ENCODE measurements at places on chromosomes 4 and X.
A peak's percentile ranks its signal among the peaks of the same experiment; 100 is the strongest.

GRCh38 chr4:73518340-73518739 lies 36.8 kb downstream of the AFM start:
- DNase-seq: no peak

DNA sequence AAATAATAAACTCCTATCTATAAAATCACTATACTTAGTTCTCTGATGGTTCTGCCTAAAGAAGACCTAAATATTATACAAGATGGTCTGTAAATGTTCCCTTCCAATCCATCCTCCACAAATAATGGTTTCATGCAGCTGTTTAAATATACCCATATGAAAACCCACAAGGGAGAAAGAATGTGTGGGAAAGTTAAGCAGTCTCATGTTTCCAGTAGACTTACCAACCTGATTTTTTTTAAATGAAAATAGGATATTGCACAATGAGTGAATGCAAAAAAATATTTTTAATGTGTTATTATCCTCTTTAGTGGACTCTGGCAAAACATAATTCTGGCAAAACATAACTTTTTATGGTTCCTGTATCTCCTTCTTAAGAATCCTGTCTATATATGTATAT lies 23.3 kb downstream of the CAMK2D start:
- DNase-seq: no peak

DNA sequence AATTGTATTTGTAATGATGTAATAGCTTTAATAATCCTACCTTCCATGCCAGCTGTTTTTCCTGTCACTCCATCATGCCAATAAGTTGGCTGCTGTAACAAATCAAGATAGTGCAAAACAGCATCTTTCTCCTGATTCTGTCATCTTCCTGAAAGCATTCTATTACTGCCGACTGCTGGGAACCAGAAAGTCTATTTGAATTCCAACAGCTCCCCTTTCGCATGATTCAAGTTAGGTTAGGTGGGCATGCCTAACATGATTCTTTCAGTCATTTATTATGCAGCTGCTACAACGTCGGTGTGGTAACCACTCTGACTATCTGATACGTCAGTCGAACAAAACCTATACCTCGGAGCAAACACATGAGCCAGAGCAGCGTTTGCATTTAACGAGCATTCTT lies 127.9 kb upstream of the DMD start:
- DNase-seq: no peak

GRCh38 chr4:21827575-21827974 lies 121.0 kb downstream of the KCNIP4 start:
- no peak for DNase-seq

DNA sequence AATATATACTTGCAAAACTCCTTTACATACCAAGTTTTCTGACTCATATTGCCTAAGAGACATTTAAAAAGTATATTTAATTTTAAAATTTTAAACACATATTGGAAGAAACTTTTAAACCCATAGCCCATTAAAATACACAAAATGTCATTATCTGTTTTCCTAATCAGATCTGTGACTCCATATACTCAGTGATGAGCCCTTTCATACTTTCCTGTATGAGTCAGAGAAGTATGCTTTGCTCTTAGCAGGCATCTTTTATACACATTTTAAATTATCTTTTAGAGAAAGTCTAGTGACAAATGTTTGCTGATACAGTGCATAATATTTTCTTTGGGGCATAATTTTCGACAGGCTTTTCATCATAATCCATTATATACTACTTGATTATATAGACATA lies 26.4 kb downstream of the SPIN3 start:
- DNase-seq: no peak

DNA sequence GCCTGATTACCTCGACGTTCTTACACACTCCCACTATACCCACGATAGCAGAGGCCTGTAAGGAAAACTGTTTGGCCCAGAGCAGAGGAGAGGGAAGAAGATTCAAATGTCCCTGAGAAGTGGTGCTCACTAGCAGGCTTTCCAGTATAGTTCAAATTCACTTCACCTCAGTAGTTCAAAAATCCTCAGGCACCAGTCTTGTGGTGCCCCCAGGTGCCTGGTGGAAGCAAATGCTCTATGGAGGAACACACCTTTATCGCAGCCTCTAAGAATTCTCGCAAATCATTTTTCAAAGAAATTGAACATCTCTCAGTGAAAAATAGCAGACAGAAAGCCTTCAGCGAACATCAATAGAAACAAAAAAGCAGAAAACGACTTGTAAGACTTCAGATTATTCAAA lies 12.2 kb upstream of the MTMR1 start:
- DNase-seq: no peak

- DNase-seq: no peak
These were observed 35.1 kb upstream of the TAPT1 start for GRCh38 chr4:16261313-16261878.

- no peak for DNase-seq
These were observed 92.7 kb upstream of the PGRMC2 start for GRCh38 chr4:128380306-128380705.

DNA sequence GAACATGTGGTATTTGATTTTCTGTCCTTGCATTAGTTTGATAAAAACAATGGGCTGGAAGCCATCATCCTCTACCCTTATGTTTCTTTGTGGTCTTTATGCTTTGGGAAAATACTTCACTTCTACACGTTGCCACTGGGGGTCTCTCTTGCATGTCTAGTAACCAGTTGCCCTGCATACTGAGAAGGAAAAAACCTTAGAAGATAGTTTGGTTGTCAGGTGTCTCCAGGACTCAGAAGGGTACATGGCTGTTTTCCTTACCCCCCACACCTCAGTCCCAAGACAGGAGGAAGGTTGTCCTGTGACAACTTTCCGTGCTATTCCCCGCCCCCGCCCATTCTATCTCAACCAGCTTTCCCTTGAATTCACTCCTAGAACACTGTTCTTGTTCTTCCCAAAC lies 62.1 kb upstream of the LANCL3 start:
- no peak for DNase-seq

- no peak for DNase-seq
These were observed 57.7 kb upstream of the ATXN3L start for GRCh38 chrX:13377550-13377934.

DNA sequence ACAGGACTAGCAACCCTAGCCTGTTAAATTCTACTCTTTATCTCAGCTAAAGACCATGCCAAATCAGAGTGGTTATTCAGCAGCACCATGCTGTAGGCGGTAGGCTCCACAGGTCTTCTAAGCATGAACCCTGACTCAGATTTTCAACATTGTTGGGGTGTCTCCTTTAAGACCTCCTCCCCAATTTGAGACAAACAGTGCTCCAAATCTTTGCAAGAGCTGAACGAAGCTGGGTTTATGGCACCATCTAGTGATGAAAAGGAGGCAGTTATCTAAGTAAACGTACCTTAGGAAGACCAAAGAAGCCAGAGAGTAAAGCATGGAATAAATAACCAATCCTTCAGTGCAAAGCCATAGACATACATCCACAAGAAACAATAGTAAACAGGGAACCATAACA lies 334.5 kb upstream of the SLC7A11 start:
- no peak for DNase-seq

GRCh38 chr4:147355847-147356246 lies 125.0 kb upstream of the EDNRA start:
- DNase-seq: no peak

- no peak for DNase-seq
These were observed 348.7 kb downstream of the BMPR1B start for GRCh38 chr4:95106408-95106928.

DNA sequence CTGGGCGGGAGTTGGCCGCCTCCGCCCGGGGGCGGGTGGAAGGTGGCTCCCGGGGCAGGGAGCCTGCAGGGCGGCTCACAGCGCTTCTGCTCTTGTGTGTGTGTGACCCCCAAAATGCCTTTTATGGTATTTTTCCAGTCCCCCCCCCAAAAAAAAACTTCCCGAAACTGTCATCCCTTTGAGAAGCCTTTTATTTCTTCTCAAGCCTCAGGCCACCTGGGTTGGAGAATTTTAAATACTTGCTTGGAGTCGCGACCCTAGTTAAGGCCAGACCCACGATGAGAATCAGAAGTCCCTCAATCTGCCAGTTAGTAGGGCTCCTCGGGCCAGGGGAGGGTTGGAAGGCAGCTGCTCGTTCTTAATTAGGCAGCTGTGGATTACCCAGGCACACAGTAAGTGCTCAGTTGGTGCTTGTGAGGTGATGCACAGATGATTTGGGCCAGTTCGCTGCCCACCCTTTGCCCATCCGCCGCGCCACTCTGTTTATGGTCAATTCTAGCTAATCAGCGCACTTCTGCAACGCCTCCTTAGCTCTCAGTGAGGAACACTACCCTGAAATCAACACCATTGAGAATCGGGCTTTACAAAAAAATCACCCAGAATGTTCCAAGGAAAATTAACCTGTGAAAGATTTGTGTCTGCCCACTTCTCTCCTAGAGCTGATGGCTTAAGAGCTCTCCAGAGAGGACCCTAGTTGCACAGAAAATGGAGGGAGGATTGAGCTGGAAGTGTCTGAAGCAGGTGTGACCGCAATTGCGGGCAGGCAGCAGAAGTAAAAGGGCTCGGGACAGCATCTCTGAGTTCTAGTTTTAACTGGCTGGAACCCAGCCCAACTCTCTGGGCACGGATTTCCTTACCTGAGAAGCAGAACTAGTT lies 648 bp upstream of the SCD5 start:
- DNase-seq: no peak

DNA sequence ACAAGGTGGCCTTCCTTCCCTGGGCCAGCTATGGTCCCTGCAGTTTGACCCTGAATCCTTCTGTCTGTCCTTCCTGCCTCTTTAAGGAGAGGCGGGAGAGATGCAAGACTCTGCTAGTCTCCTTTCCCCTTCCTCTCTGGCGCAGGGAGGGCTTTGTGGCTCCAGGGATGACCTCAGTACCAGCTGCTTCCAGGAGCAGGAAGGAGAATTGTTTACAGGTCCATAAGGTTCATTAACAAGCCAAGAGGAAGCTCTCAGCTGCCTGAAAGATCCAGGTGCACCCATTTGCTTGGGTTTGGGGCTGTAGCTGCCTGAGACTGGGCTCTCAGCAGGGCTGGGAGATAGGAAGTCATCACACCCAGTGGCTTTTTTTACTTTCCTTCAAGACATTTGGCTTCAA lies 4.0 kb upstream of the FATE1 start:
- peak; percentile 57 for DNase-seq

DNA sequence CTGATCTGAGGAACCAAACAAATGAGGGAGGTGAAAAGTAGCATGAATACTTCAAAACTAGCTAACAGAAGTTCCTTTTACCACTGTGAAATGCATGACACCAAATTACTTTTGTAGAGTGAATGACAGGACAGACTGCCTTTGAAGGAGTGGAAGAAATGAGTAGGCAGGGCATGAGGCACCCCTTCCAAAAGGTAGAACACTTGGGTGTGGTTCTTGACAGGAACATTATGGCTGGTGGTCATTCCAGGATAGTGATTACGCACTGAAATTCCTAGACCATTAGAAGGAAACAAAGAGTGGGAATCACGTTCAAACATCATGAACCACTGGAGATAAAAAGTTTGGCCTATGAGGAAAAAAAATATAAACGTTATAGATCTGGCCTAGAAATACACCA lies 4.9 kb downstream of the HUWE1 start:
- DNase-seq: no peak

GRCh38 chr4:3388471-3389232 lies 53.1 kb upstream of the HGFAC start:
- DNase-seq: no peak

DNA sequence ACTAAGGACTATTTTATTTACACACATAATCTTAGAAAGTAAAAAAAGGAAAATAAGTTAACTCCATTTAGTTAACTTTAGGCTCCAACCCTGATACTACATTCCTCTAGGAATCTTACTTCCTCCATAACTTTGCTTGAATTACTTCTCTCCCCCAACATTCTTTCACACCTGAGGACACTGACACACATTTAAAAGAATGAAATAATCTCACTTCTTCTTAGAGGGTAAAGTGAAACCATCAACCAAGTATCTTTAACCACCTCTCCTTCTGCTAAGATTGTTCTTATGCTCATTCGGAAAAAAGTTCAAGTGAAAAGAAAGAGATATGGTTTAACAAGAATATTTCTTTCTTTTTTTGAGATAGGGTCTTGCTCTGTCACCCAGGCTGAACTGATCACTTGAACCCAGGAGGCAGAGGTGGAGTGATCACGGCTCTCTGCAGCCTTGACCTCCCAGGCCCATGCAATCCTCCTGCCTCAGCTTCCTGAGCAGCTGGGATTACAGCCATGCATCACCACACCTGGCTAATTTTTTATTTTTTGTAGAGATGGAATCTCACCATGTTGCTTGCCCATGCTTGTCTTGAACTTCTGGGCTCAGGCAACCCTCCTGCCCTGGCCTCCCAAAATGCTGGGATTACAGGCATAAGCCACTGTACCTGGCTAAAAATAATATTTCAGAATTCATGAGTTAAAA lies 28.5 kb downstream of the SLC25A4 start:
- no peak for DNase-seq

DNA sequence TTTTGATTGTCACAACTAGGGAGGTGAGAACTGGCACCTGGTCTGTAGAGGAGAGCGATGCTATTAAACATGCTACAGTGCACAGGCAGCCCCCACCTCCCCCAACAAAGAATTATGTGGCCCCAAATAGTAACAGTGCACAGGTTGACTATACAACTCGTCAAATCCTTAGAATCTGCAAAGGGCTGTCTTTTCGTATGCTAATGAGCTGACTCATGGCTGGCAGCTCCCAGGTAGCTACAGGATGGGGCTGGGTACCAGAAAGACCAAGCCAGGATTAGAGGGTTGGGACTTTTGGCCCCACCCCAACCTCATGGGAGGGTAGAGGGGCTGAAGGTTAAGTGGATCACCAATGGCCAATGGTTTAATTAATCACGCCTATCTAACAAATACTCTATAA lies 104.7 kb upstream of the SORBS2 start:
- DNase-seq: no peak

DNA sequence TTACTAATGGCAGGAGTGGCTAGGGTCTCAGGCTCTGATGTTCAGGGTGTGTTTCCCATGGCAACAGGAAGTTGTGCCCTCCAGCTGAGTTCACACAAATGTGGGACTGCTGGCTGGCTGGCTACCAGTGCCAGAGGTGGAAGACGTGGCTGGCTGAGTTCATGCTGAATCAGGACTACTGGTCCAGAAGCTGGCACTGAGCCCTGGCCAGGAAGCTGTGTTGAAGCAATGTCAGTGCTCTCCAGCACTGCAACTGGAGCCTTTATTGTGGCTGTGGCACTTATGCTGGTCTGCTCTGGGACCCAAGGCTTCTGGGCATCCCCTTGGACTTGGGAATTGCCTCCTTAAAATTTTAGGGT lies 42.0 kb upstream of the ZXDA start:
- DNase-seq: no peak

- DNase-seq: no peak
These were observed 13.4 kb downstream of the P2RY10 start for GRCh38 chrX:78958419-78959116.

GRCh38 chrX:129553619-129554288 lies 13.7 kb downstream of the OCRL start:
- DNase-seq: no peak

DNA sequence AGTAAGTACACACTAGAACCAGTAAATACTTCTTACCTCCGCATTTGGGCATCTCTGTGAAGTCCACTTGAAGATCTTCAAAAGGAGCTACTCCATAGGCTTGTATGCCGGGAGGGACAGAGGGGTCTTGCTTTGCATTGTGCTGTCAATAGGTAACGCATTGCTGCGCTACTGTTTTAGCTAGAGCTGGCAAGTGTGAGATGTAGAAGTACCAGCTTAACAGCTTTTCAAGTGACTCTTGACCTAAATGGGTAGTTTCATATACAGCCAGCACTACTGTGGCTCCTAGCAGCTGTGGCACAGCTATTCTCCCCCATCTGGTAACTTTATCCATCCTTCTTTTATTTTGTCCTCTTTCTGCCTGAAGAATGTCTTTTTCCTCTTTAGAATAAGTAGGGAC lies 205.3 kb upstream of the KLF8 start:
- no peak for DNase-seq

GRCh38 chr4:144688035-144688569 lies 42.1 kb downstream of the HHIP start:
- no peak for DNase-seq
